ENCODE measurements at places on chromosomes 2 and 18.

GRCh38 chr2:46095830-46096229 is 201.4 kb upstream of the EPAS1 start:
- no peak for DNase-seq

GRCh38 chr2:164581050-164581449 is 40.2 kb downstream of the GRB14 start:
- no peak for DNase-seq

- DNase-seq = no peak
Observed at GRCh38 chr2:206851521-206851920, 86.1 kb downstream of the FASTKD2 start.

DNA sequence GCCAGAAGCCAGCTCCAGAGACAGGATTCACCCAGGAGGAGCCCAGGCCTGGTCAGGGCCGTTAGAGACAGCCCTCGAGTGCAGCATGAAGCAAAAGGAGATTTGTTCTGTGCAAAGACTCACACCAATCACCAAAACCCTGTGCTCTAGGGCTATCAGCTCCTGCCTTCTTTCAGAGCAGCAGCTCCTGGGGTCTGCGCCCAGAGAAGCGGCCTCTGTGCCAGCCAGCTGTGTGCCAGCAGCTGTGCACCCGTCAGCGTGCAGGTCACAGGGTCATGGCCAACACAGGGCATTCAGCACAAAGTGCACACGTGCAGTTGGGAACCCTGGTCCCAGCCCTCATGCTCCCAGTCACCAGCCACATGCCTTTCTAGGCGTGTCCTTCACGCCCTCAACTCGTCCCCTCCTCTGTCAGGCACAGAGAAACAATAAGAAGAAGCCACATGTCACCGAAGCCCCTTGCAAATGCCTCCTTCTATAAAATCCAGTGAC is 49.3 kb downstream of the ZNF516 start:
- DNase-seq = peak; percentile 52

DNA sequence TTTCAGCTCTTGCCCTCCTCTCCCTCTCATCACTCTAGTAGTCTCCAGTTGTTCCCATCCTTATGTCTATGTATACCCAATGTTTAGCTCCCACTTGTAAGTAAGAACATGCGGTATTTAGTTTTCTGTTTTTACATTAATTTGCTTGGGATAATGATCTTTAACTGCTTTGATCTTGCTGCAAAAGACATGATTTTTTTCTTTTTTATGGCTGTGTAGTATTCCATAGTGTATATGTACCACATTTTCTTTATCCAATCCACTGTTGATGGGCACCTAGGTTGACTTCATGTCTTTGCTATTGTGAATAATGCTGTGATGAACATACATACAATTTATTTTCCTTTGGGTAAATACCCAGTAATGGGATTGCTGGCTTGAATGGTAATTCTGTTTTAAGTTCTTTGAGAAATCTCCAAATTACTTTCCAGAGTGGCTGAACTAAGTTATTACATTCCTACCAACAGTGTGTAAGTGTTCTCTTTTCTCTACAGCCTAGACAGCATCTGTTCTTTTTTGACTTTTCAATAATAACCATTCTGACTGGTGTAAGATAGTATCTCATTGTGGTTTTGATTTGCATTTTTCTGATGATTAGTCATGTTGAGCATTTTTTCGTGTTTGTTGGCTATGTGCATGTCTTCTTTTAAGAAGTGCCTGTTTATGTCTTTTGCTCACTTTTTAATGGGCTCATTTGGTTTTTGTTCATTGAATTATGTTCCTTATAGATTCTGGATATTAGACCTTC is 179.6 kb upstream of the SLC39A10 start:
- DNase-seq = no peak

DNA sequence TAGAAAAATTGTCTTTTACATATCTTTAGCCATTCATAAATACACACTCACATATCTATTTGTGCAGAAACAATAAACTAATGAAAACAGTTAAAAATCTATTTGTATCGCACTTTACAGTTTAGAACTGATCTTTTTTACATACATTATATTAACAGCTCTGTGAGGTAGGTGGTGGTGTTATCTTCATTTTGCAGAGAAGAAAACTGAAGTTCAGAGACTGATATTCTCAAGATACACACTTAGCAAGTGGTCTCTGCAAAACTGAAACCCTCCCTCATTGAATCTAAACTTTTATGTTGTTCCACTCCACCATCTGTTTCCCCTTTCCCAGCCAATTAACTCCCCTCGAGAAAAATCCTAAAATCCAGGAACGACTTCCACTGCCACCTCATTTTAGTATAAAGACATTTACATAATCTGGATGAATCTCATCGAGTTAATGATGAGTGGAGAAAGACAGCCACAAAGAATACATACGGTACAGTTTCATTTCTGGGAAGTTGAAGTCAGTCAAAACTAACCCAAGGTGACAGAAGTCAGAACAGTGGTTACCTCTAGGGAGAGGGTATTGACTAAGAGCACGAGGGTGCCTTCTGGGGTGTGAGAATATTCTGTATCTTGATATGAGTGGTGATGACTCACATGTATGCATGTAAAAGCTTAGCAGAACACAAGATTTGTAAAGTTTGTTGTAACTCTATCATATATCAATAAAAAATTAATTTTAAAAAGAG is 524.2 kb upstream of the TCF4 start:
- no peak for DNase-seq

GRCh38 chr2:128214866-128215460 is 103.7 kb downstream of the HS6ST1 start:
- DNase-seq = no peak

DNA sequence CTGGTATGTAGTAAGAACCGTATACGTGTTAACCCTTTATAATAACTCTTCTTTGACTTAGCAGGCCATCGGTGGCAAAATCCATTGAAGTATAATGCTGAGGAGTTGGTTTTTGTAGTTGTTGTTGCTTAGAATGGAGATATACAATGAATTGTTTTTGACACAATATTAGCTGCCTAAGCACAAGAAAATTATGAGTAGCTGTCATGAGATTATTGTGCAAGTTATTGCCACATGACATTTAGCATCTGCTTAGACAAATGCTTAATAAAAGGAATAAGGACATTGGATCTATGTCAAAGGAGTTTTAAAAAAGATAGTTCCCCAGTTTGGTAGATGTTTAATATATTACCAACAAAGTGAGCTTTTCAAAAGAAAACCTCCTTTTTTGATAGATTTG is 59.9 kb downstream of the ABCB11 start:
- no peak for DNase-seq

DNA sequence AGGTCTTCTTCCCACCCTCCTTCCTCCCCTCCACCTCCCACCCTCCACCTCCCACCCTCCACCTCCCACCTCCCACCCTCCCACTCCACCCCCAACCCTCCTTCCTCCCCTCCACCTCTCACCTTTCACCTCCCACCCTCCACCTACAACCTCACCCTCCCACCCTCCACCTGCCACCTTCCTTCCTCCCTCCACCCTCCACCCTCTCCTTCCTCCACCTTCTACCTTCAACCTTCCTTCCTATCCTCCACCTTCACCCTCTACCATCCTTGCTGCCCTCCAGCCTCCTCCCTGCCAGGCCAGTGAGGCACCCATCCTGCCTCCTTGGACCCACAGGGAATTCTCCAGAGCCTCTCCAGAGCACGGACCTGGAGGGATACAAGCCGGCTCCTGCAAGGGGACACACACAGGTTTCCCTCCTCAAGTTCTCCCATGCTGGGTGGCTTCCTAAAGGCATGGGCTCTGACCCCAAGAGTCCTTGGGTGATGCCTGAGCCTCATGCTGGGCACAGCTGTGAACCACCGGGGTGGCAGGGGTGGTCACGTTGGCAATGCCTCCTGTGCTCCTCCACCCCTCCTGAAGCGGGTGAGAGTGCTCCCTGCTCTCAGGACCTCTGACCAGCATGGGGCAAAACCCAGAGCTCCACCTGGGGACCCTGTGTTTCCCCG is 293.0 kb downstream of the NDUFA10 start:
- peak; percentile 50 for DNase-seq

GRCh38 chr2:12284037-12284436 is 432.7 kb upstream of the TRIB2 start:
- no peak for DNase-seq

DNA sequence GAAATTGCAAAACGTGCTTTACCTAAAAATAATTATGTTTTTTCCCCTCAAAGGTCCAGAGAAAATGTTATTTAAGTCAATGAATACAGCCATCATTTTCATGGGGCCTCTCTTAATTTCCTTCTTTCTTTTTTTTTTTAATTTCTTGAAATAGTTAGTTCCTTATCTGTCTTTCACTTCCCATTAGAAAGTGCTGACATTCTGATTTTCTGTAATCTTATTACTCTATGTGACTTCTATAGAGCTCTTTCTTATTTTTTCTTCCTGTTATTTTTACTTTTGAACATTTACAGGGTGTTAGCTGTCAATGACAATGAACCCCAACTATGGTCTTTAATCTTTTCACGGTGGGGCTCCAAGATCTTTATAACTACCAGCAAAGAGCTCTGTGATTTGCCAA is 30.0 kb downstream of the CTLA4 start:
- DNase-seq = no peak

- no peak for DNase-seq
Observed at GRCh38 chr2:162734287-162734686, 104.3 kb downstream of the KCNH7 start.

DNA sequence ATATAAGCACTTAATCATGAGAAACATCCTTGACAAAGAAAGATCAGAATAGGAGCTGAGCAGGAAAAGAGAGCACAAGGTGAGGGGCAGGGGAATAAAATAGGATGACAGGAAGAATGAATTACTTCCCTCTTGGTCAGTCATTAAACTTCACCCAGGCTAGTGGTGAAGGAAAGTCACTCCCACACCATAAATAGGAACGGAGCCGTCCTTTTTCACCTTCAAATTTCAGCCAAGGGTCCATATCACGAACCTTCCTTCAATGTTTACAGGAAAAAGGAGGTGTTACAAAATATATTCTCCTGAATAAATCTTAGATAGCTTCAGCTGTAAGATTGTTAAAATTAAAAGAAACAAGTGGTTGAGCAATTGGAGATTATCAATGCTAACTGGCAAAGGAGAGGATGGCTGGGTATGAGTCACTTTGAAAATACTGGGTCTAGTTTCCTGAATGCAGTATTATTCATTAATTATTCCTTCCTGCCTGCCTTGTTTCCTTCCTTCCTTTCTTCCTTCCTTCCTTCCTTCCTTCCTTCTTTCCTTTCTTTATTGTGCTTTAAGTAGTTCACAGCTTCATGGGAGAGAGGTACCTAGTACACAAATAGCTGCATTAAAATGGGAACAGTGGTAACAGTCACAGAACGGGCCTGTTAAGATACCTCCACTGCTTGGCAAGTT is 292.3 kb upstream of the ID2 start:
- DNase-seq = no peak

DNA sequence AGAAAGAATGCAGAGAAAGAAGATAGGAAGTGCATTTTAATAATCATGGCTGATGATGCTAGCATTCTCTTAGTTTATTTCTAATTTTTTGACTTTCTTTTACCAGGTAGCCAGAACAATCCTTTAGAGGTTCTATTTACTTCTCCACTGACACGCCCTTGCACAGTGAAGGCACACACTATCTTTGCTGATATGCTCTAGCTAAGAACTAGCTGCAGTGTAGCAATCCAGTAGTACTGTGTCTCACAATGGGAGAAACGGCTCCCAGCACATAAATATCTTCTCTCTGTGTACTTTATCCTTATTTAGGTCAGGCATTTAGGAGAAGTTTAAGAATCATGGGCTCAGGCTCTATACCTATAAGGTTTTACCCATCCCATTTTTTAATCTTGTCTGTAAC is 1005.4 kb downstream of the LRP1B start:
- DNase-seq = no peak

GRCh38 chr2:208371634-208371935 is 35.0 kb upstream of the PTH2R start:
- DNase-seq = no peak

GRCh38 chr2:17579605-17580318 is 39.3 kb downstream of the VSNL1 start:
- DNase-seq = no peak

DNA sequence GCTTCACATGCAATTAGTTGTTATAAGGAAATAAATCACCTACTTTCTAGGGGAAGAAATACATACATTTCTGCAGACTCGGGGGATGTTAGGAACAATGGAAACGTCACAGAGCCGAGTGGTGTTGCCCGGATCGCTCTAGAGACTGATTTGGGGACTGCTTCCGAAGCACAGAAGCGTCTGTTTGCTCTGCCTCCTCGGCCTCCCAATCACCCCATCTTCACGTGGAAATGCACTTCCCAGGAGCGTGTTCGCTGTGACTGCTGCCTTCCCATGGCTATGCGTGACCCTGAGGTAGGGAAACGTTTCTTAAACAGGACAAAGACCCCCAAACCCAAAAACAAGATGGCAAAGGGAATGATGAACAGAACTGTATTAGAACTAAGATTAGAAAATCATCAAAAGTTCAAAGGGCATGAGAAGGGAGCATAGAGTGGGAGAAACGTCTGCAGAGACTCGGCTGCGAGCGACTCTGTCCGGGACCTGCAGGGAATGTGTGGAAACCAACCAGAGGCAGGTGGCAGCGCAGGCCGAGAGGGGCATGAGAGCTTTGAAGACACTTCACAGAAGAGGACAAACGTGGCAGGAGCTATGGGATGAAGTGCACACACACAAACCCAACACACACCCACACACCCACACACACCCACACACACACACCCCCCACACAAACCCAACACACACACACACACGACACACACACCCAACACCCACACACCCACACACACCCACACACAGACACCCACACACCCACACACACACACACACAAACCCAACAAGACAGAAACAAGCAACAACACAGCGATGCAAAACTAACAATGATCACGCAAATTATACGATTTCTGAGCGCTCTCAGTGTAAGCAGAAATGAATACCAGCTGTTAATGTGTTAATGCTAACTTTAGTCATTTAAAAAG is 41.3 kb downstream of the RTP5 start:
- no peak for DNase-seq

DNA sequence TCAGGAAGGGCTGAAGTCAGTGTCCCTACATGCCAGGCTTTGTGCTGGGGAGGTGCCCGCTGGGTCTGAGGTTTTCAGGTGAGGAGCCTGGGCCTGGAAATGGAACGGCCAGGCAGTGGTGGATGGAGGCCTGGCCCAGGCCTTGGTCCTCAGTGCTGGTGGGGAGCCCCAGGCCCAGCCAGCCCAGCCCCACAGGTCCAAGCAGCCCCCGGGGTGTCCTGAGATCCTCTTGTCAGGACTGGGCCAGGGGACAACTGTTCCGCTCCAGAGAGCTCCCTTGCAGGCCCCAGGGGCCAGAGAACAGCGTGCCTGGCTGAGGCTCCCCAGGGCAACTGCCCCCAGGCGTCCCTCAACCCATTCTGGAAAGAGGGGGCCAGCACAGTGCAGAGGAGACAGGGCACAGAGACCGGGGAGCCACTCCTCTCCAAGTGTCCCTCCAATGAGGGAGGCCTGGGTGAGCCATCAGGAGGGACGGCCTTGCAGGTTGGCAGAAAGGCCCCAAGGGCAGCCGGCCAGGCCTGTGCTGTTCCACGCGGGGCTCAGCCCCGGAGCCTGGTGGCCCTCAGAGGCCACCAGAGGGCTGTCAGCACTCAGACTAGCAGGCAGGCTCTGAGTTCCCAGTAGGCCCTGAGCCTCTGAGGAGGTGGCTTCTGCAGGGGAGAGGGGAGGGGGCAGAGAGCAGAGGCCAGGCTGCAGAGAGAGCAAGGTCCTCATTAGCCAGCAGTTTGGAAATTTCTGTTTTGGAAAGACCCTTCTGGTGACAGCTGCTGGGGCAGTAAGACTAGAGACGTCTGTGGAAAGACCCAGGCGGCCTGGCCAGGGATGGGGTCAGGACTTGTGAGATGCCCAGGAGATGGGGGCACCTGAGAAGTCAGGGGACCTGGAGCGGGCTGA is 29.4 kb upstream of the SNED1 start:
- no peak for DNase-seq

GRCh38 chr2:32805104-32806095 is 141.4 kb upstream of the LTBP1 start:
- no peak for DNase-seq

GRCh38 chr2:18430996-18431748 is 129.3 kb downstream of the RDH14 start:
- no peak for DNase-seq

Measured in suprapubic skin (tissue), 4 donors.